ENCODE measurements at places on chromosomes 16 and 17. TPM values are rescaled to one million over a fixed set of nuclear protein-coding genes. Genes with fewer than 3 reads are reported as not detected.

Gene TBC1D3
- not detected for polyA plus RNA-seq

DNA sequence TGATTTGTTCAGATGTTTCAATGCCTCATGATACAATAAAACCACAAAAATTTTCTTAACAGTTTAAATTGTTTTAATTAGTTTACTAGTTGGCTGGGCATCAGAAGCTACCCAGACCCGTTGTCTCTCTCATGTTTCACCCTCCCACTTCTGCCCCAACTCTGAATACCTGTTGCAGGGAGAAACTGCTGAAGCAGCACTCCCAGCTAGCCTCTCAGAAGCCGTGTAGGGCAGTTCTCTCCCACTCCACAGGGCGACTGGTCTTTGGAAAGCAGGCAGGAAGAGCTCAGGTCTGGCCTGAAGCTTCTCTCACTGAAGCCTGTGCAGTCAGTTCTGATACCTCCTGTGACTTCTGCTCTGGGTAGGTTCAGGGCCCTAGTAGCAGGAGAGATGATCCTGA, 1.6 kb upstream of the EDC4 start:
- DNase-seq = no peak

GRCh38 chr17:59839651-59840328, 53.0 kb downstream of the TUBD1 start:
- no peak for DNase-seq

DNA sequence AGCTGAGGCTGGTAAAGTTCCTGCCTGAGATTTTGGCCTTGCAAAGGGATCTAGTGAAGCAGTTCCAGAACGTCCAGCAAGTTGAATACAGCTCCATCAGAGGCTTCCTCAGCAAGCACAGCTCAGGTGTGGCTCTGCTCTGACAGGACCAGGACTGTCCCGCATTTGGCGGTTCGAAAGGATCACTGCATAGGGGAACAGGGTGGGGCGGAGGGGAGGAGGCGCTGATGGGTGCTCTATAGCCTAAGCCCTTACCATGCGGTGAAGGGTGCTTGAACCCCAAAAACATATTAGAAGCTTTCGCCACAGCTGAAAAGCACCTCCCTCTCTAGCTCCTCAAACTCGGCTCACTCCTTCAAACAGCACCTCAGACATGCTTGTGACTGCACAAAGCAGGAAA, 29.9 kb upstream of the ENDOV start:
- no peak for DNase-seq

DNA sequence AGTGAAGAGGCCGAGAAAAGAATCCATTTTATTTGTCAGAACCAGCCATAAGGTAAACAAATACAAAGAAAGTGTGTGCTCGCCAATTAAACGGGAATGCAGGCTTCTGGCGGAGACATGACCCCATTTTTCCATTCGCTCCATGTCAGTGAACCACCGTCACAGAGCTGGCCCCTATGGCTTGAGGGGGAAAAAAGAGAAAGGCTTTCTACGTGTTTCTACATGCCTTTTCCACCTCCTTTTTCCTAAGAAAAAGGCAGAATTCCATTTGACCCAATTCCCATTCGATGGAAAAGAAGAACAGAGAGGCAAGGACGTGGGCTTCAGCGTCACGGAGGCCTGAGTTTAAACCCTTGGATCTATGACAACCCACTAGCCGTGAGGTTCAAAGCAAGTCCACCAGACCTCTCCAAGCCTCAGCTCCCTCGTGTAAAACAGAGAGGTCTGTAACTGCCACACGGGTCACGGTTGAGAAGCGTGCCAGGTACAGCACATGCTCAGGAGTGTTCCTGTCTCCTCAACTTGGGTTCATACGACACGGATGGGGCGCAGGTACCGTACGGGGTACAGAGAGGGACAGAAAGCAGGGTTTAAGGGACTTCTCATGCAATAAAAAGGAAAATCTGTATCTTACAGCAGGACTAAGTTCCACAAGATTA, 91.9 kb downstream of the NXN start:
- no peak for DNase-seq

All from right renal cortex interstitium (tissue), 3 donors.